ENCODE measurements at places on chromosomes 6 and 20.

GRCh38 chr6:47165918-47166317 is 123.8 kb upstream of the ADGRF1 start:
- no peak for DNase-seq

DNA sequence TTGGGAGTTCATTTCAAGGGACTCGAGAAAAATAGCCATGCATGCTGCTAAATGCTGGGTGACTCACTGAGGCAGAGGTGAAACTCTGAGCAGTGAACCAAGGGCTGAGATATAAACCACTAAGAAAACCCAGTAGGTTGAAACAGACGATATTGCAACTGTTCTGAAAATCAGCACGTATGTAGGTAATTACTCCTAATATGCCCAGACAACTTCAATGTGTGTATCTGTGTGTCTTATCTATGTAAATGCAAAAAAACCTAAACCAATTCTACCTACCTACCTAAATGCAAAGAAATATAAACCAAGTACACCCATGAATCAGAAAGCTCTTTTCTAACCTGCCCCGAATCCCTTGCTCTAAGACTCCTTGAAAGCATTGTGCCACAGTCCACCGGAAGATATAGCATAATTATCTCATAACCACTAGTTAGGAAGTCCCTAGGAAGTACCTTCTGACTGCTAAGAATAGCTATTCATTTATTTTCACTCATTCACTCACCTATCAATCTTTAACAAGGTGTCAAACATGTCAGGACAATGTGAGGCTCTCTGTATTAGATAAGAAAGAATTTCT is 458.7 kb upstream of the RUNX2 start:
- no peak for DNase-seq

DNA sequence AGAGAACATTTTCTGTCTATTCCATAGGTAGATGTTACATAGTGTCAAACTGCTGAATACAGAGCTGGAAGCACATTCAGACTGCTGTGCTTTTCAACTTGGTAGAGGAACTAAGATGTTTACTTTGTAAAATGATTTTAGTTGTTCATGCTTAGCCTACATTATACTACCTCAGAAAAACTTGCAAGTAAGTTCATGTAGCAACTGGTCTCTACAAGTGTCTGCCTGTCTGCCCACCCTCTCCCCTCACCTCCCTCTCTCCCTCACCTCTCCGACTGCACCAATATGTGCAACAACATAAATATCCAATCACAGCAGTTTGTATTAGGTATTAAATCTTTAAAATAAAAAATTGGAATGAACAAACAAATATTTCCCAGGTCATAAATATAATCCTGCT is 25.3 kb downstream of the ELOVL4 start:
- DNase-seq: no peak

- no peak for DNase-seq
Measured at GRCh38 chr6:121222656-121223055, 111.6 kb downstream of the TBC1D32 start.

DNA sequence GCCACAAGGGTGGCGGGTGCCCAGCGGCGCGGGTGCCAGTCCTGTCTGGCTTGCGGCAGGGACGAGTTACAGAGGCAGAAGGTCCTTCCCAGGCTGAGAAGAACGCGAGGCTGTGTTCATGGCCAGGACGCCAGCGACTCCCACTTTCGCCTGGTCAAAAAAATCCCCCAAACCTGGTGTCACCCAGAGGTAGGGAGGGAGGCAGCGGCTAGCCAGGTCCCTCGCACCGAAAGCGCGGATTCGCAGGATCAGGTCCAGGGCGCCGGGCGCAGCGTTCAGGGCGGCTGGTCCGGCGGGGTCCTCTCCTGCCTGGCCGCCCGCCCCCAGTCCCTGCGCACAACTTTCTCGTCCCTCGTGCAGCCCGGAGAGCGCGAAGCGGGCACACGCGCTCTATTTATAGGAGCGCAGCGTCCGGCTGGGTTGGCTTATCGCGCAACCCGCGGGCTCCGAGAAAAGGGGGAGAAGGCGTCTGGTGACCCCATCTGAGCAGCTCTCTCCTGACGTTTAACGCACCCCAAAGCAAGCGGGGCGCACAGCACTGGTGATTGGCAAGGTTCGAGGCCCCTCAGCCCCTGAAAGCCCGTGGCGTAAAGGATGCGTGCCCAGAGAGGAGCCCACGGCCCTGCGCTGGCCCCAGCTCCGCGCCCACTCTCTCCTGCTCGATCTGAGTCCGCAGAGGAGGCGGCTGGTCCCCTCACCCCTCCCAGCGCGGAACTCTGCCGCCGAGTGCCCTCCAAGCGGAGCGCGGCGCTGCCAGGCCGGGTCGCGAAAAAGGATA is 519 bp downstream of the CBLN4 start:
- DNase-seq: no peak

- DNase-seq: no peak
Measured at GRCh38 chr6:132192631-132193030, 208.6 kb downstream of the MOXD1 start.

- no peak for DNase-seq
Measured at GRCh38 chr6:32954986-32955802, 2.3 kb upstream of the HLA-DMA start.

DNA sequence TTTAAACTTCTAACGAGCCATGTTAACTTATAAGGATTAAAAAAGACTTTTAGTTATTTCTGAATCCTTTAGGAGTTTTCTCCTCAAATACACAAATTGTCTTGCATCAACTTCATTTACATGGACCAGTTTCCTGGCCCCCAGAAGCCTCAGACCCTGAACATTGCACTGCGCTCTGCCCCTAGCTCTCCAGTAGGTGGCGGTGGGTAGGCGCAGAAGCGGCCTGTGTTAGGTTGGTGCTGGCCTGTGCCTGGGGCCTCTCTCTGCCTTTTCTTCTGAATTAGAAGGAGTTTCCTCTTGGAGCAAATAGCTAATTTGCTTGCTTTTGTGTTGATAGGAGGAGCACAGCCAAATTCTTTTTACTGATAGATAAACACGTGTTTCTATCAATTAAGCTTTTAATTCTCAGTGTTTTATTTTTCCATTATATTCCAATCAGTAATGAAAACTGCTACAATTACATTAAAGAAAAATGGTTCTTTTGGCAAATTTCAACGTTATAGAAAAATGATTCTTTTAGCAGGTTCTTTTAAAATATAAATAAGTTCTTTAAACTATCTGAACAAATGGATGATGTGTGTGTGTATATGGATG is 44.4 kb downstream of the DTD1 start:
- peak; percentile 53 for DNase-seq

GRCh38 chr20:63342561-63343459 is 18.3 kb downstream of the CHRNA4 start:
- DNase-seq: no peak

- DNase-seq: no peak
Measured at GRCh38 chr6:148316308-148316707, 26.3 kb upstream of the SASH1 start.

DNA sequence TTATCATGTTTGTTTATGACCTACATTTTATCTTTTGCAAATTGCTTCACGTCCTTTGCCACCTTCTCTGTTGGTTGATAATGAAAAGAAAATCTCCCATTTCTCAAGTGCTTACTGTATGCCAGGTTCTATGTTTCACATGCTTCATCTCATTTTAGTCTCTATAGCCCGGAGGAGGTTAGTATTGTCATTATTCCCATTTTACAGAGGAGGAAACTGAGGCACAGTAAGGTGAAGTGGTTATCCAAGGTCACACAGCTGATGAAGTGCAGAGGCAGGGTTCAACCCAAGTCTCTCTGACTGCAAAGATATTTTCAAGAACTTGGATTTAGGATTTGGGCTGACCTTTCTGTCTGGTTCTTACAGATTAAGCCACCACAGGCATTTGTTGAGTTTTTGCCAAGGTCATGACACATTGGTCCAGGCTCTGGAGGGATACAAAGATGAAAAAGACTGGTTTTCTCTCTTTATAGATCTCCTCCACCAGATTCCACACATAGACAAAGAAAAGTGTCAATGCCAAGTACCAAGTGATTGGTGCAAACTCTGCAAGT is 20.6 kb downstream of the CNBD2 start:
- DNase-seq: no peak

- no peak for DNase-seq
Measured at GRCh38 chr6:20364327-20364726, 37.4 kb upstream of the E2F3 start.

- DNase-seq: peak; percentile 21
Measured at GRCh38 chr20:47125758-47126591, 230.5 kb downstream of the ZMYND8 start.

DNA sequence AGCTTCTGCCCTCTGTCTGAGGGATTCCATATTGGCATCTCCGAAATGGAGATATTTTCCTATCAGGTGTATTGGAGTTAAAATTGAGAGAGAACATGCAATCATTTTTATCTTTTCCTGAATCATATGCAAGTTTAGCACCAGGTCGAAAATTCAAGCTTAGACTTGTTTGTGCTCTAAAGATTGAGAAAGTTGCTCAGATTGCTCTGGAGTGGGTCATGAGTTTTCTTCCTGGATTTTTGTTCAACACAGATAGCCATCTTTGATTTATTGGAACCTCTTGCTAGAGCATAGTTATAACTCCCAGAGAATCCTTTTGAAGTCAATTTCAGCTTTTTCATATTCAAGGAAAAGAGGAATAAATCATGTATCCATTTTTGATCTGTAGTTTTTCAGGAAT is 373.5 kb upstream of the FLRT3 start:
- no peak for DNase-seq

DNA sequence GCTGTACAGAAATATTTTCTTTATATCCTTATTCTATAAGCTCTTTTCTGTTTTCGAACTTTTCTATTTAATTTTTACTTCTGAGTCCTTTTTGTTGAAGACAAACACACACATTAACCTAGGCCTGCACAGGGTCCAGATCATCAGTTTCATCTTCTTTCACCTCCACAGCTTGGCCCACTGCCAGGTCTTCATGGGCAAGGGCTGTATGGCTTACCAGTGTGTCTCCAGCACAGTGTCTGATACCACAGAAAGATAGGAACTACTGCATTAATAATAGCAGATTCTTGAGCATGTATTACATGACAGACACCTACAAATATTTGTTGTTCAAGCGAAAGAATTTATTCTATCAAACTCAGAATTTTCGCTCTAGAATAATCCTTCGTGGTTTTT is 24.4 kb downstream of the QKI start:
- DNase-seq: peak; percentile 49

GRCh38 chr6:35054106-35054742 is 86.9 kb downstream of the TCP11 start:
- DNase-seq: no peak

DNA sequence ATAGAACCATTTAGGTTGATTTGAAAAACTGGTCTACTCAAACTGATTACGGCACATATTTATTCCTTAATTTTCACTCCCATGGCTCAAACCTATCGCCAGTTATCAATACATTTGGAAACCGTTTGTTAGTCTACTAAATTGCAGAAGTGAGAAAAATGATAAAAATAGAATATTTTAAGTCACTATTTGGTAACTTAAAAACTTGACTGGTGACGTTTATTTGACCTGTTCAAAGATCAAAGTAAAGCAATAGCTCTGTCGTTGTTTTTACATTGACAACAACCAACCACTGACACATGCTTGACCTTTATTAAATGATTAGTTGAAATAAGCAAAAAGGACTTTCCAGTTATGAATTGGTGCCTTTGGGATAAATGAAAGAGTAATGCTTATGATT is 402.9 kb upstream of the MAP3K7 start:
- no peak for DNase-seq

- DNase-seq: no peak
Measured at GRCh38 chr20:8918145-8918544, 150.7 kb upstream of the PLCB4 start.

- no peak for DNase-seq
Measured at GRCh38 chr6:29236060-29236459, 65.4 kb downstream of the OR2J2 start.

DNA sequence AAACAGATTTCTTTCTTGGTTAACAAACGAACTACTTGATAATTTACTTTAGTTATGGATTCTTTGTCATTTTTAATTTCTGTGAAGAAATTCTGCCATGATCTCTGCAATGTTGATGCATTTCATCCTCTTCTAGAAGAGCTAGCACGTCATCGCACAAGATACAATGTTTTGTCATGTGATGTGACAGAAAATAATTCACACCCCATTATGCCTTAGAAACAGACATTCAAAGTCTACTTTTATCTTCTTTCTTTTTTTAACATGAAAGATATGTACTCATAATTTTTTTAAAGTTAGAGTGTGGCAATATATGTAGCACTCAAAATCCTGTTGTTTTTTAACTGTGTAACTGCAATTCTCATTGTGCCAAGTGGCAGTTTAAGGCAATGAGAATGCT is 39.6 kb upstream of the NELFCD start:
- no peak for DNase-seq

DNA sequence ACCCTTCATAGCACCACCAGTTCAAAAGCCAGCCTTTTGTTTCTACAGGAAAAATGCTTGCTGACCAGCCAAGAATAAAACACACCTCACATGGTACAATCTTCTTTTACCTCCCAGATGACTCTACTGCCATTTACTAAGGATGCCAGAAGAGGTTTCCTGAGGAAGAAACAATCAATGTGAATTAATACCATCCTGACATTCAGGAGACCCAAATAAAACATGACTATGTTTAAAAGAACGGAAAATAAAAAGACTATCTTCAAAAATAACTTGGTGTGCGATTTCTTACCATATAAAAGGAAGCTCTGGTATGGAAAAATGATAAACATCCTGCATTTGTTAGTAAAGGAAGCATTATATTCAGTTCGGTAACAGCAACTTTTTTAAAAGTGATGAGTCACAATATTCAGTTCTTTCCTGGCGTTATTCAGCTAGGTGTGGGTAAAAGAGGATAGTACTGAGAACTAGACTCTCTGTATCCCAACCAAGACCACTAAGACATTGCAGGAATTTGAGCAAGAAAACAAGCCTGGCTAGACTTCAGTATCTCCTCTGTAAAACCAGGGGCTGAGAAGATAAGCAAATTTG is 16.3 kb downstream of the COL21A1 start:
- no peak for DNase-seq

DNA sequence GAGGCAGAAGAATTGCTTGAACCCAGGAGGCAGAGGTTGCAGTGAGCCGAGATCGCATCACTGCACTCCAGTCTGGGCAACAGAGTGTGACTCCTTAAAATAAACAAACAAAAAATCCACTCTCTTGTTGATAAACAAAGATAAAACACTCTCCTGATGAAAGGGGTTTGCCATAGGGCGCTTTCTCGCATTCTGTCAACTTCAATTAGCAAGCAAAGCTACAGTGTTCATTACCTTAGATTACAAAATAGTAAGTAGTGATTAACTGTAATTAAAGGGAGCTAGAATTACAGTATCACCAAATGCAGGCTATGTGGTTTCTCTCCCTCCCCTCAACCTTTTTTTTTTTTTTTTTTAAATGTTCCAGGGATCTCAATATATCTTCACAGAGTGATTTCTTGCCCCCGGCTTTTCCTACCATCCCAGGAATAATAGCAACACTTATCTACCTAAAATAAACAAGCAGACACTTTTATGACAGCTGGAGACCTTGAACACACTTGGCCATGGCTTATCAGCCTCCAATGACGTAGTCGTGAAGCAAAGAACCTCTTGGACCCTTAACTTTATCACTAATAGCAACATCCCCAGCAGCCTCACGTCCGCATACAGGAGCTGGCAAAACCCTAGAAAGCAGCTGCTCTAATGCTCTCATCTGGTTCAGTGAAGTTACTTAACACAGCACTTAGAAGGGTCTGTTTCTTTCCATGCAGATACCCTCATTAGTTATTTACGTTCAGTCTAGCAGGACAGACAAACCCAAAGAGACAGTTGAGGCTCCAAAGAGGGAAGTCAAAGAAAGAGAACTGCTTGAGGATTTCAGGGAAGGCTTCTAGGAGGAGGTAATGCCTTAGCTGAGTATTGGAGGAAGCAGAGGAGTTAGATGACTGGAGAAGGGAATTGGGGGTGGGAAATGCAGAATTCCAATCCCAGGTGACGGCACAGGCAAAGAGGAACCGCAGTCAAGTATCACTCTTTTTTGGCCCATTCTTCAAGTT is 37.9 kb upstream of the NEDD9 start:
- DNase-seq: no peak
